Fibroblast of pulmonary artery (primary cell): ENCODE measurements at places on chromosomes 12 and 14.

DNA sequence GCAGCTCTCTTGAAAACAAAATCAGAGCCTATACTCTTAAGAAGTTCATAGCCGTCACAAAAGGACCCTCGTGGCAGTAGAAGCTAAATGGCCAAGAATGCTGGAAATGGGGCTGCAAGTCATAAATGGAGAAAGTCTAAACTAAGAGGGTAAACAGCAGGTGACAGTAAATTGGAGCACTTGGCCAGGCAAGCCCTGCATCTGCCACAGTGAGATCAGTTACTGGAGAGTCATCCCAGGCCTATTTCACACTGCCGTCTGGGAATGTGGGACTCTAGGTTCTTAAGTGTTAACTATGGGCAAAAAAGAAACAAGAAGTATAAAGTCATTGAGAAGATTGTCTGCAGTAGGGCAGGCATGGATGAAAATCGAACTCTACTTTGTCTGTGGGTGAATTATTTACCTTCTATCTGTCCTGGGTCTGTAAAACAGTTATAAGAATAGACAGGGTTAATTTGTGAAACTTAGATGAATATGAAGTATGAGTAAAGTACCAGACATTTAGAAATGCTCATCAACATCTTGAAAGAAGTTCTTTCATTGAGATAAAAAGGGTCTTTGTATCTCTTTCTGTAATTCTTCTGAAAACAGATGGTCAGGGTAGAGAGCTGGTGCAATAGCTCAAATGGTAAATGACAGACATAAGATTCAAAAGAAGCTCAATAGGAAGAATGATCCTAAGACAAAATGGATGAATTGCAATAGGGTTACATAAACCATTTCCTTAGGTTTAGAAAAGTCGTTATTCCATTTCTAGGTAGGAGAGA is 792.5 kb downstream of the DIO2 start:
- DNase-seq, result no peak

- DNase-seq, result no peak
These were observed 2.1 kb upstream of the ARHGDIB start for GRCh38 chr12:14963520-14963919.

GRCh38 chr12:64534672-64535199 is 75.6 kb upstream of the RASSF3 start:
- DNase-seq, result no peak

DNA sequence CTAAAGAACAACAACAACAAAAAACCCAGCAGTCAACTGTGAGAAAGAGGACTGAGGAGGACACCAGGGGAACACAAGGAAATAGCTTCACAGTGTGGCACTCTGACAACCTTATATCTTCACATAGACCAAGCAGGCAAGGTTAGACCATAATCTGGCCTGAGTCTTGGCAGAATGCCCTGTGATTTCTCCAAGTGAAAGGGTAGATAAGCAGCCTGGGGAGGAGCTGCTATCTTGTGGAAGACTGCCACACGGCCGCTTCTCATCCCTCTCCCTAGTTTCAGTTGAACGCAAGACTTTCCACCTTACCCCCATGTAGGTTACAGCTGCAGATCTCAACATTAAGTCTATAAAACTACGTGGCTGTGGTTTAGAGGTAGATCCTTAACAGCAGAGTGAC is 3.7 kb downstream of the SLC25A21 start:
- no peak for DNase-seq

DNA sequence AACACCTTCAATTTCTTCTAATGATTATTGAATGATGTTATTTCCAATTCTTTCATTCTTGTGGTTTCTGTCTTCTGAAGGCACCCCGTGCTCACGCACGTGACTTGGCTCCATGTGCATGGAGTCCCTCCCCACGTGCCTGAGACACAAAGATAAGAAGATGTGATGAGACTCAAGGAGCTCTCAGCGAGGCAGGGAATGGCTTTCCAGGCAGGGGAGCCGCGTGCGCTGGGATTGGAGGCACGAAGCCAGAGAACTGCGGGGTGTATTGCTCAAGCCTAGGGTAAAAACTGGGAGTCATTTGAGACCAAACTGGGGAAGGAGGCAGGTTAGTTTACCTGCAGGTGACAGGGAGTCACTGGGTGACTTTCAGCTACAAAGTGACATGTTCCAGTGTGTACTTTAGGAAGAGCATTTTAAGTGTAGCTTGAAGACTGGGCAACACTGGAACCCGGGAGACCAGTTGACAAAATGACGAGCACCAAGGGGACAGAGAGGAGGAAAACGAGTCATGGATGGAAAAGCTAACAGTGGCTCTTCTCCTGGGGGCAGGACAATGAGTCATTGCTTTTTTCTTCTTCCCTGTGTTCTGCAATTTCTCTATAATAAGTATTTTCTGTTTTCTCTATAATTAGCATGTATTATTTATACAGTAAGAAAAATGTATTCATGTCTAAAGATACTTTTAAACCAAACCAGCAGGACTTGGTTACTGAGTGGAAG is 311.7 kb upstream of the FKBP4 start:
- DNase-seq, result no peak

DNA sequence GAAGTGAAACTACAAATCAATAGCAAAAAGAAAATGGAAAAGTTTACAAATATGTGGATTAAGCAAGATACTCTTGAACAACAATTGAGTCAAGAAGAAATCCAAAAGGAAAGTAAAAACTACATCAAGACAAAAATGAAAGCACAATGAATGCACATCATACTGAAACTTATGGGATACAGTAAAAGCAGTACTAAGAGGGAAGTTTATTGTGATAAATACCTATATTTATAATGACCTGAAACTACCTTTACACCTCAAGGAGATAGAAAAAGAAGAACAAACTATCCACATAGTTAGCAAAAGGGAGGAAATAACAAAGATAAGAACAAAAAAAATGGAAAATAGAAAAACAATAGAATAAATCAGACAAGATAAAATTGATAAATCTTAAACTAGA is 375.0 kb downstream of the TRHDE start:
- DNase-seq, result no peak
